ENCODE measurements at places on chromosomes 4 and X. TPM values are rescaled to one million over a fixed set of nuclear protein-coding genes. Genes with fewer than 3 reads are reported as not detected.

The F8A3 gene
- total RNA-seq: 11.0 TPM

The GDPD2 gene
- not detected for total RNA-seq

The ERVMER34-1 gene
- total RNA-seq: 0.07 TPM

The PDHA1 gene
- 261 TPM for total RNA-seq

GRCh38 chrX:9847071-9847470 lies 60.8 kb downstream of the SHROOM2 start:
- H3K4me1 ChIP-seq: peaks cover 4% of the 10 kb centered on the region
- H3K36me3 ChIP-seq: no peaks in the 10 kb centered on the region
- H3K4me3 ChIP-seq: no peak overlapping the region
- peaks cover 9% of the 10 kb centered on the region for H3K27me3 ChIP-seq
- DNase-seq: no peak

DNA sequence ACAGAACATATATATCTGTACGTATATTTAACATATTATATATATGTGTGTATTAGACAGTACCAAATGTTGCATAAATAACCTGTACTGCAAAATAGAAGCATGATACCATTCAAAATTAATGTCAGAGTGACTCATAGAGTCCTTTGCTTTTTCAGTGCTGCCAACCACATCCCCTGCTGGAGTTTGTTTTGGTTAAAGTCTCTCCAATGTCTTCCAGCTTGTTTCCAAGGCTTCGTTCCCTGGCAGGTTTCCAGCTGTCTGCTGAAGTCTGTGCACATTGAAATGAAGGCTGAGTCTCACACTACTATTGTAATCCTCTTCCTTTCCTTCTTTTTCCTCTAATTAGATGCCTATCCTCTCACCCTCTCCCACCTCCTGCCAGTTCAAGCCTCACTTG lies 14.9 kb downstream of the NRK start:
- no peaks in the 10 kb centered on the region for H3K27me3 ChIP-seq
- no peak overlapping the region for H3K4me3 ChIP-seq
- no peaks in the 10 kb centered on the region for H3K4me1 ChIP-seq
- no peaks in the 10 kb centered on the region for H3K36me3 ChIP-seq
- no peak overlapping the region for H3K27ac ChIP-seq

- H3K27ac ChIP-seq: no peak overlapping the region
- no peaks in the 10 kb centered on the region for H3K36me3 ChIP-seq
- H3K4me1 ChIP-seq: no peaks in the 10 kb centered on the region
- no peak for DNase-seq
- H3K27me3 ChIP-seq: peaks cover 1% of the 10 kb centered on the region
- H3K4me3 ChIP-seq: no peak overlapping the region
Measured at GRCh38 chr4:42344309-42344708, 53.0 kb upstream of the SHISA3 start.

- no peaks in the 10 kb centered on the region for H3K36me3 ChIP-seq
- peaks cover 9% of the 10 kb centered on the region for H3K27me3 ChIP-seq
- no peak for DNase-seq
- H3K27ac ChIP-seq: no peak overlapping the region
Measured at GRCh38 chr4:6017030-6017429, 1.2 kb downstream of the C4orf50 start.

DNA sequence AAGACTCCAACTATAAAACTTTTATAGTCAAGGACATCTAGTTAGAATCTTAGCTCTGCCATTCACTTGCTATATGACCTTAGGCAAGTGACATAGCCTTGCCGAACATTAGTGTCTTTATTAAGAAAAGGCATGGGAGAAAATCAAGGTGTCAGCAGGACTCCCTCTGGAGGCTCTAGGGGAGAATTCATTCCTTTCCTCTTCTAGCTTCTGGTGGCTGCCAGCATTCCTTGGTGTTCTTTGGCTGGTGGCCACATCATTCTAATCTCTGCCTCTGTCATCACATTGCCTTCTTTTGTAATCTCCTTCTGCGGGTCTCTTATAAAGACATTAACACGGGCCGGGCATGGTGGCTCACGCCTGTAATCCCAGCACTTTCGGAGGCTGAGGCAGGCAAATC lies 99.8 kb downstream of the PPP1R2C start:
- H3K4me1 ChIP-seq: no peaks in the 10 kb centered on the region
- H3K36me3 ChIP-seq: no peaks in the 10 kb centered on the region
- no peak overlapping the region for H3K27ac ChIP-seq
- no peaks in the 10 kb centered on the region for H3K27me3 ChIP-seq
- no peak for DNase-seq

GRCh38 chrX:55357236-55357635 lies 92.5 kb upstream of the PAGE3 start:
- peaks cover 11% of the 10 kb centered on the region for H3K4me1 ChIP-seq
- no peak overlapping the region for H3K4me3 ChIP-seq
- no peaks in the 10 kb centered on the region for H3K36me3 ChIP-seq
- no peak for DNase-seq

Measured in activated CD8-positive, alpha-beta T cell treated with anti-CD3 and anti-CD28 coated beads for 36 hours (primary cell).